ENCODE measurements at places on chromosomes 6 and 20. TPM values are rescaled to one million over a fixed set of nuclear protein-coding genes. Genes with fewer than 3 reads are reported as not detected.

The DST gene
- polyA plus RNA-seq: 20.1 TPM

The WFDC11 gene
- not detected for polyA plus RNA-seq

The KHDC1L gene
- not detected for polyA plus RNA-seq

The SCUBE3 gene
- polyA plus RNA-seq: 0.25 TPM

The GPX5 gene
- polyA plus RNA-seq: not detected

The EYA2 gene
- 0.98 TPM for polyA plus RNA-seq

The HCRTR2 gene
- polyA plus RNA-seq: not detected

The POU5F1 gene
- 4.9 TPM for polyA plus RNA-seq

The NRN1 gene
- polyA plus RNA-seq: 25.9 TPM

The MRPL18 gene
- polyA plus RNA-seq: 29.7 TPM

The ANGPT4 gene
- polyA plus RNA-seq: 0.30 TPM

The LTB gene
- 1.9 TPM for polyA plus RNA-seq

The TBC1D32 gene
- 0.83 TPM for polyA plus RNA-seq

The OR2H1 gene
- not detected for polyA plus RNA-seq

The TMC2 gene
- 0.06 TPM for polyA plus RNA-seq

The LYRM4 gene
- 28.5 TPM for polyA plus RNA-seq

The CST9L gene
- not detected for polyA plus RNA-seq

The HMGN4 gene
- 21.4 TPM for polyA plus RNA-seq

The ID4 gene
- polyA plus RNA-seq: 19.2 TPM

The LAMP5 gene
- 0.03 TPM for polyA plus RNA-seq

The SNRPB2 gene
- polyA plus RNA-seq: 64.0 TPM

The TOX2 gene
- 9.9 TPM for polyA plus RNA-seq

The ZFP57 gene
- not detected for polyA plus RNA-seq

The NHLRC1 gene
- polyA plus RNA-seq: 1.6 TPM

The COL9A1 gene
- polyA plus RNA-seq: 0.31 TPM

The LRFN2 gene
- polyA plus RNA-seq: not detected

The PET117 gene
- 8.5 TPM for polyA plus RNA-seq

The IL17F gene
- polyA plus RNA-seq: not detected

The TGM3 gene
- 2.7 TPM for polyA plus RNA-seq

The TAP1 gene
- polyA plus RNA-seq: 29.6 TPM

The SALL4 gene
- 0.03 TPM for polyA plus RNA-seq

All from adipose tissue (tissue), 3 donors.